Activated CD4-positive, alpha-beta memory T cell treated with anti-CD3 and anti-CD28 coated beads, Interleukin-2, amount 10 ng/mL, durations not matched to agents 7 days and 5 days (primary cell): ENCODE measurements at places on chromosomes 2 and 18.

GRCh38 chr2:17184512-17184911 is 333.7 kb downstream of the RAD51AP2 start:
- H3K36me3 ChIP-seq = no peaks in the 10 kb centered on the region
- no peak overlapping the region for H3K4me3 ChIP-seq
- no peaks in the 10 kb centered on the region for H3K27me3 ChIP-seq
- H3K27ac ChIP-seq = no peak overlapping the region
- DNase-seq = no peak

DNA sequence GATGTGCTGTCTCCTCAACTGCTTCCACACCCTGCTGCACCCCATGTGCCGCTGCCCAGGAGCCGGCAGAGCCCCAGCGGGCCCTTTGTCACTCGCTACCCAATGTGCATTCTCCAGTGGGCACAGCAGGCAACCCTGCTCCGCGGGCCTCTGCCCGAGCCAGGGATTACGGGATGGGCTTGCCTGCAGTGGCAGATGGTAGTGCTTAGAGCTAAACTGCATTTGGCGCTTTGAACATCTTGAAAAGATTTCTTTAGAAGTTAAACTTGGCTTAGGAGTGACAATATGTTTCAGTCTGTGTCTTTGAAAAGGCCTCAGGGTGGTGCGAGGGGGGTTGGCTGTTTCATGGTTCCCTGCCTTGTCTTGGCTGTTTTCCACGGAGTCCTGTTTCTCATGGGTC is 84.0 kb upstream of the BOD1L2 start:
- no peak for DNase-seq
- peaks cover 1% of the 10 kb centered on the region for H3K27me3 ChIP-seq
- H3K36me3 ChIP-seq = no peaks in the 10 kb centered on the region
- H3K4me1 ChIP-seq = peaks cover 1% of the 10 kb centered on the region

- no peaks in the 10 kb centered on the region for H3K27me3 ChIP-seq
- H3K4me1 ChIP-seq = no peaks in the 10 kb centered on the region
- no peak for DNase-seq
- H3K36me3 ChIP-seq = peaks cover 10% of the 10 kb centered on the region
- H3K27ac ChIP-seq = no peak overlapping the region
These were observed 81.3 kb downstream of the ROCK2 start for GRCh38 chr2:11263177-11263576.

DNA sequence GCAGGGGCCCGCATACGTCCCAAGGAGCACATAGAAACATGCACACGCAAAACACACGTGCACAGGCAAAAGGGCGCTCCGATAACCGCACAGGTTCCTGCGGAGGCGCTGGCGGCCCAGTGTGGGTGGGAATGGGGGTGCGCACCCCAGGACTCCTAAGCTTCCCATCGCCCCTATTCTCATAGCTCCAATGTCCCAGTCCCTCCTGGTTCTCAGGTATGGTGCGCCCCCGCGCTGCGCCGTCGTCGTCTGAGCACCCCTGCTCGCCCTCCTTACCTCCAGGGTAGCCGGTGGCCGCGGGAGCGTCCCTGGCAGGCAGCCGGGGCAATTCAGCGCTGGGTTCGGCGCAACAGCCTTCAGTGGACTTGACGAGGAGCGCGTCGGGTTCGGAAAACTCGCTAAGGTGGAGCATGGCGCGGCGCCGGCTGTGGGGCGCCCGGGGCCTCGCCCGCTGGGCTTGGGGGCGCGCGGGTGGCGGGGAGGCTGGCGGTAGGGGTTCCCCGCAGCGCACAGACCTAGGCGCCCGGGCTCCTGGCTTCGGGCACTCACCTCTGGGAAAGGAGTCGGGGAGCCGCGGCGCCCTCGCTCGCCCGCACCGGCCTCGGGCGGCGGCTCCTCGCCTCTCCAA is 328 bp downstream of the EGR4 start:
- no peaks in the 10 kb centered on the region for H3K36me3 ChIP-seq
- H3K4me1 ChIP-seq = peaks cover 16% of the 10 kb centered on the region
- H3K4me3 ChIP-seq = peak overlapping the region; percentile 69
- DNase-seq = no peak
